ENCODE measurements at places on chromosomes 3 and 15. TPM values are rescaled to one million over a fixed set of nuclear protein-coding genes. Genes with fewer than 3 reads are reported as not detected.

- H3K4me1 ChIP-seq, result no peaks in the 10 kb centered on the region
- H3K4me3 ChIP-seq, result no peak overlapping the region
- no peak overlapping the region for H3K27ac ChIP-seq
- H3K36me3 ChIP-seq, result no peaks in the 10 kb centered on the region
- H3K27me3 ChIP-seq, result no peaks in the 10 kb centered on the region
- DNase-seq, result no peak
Measured at GRCh38 chr15:31271224-31271635, 55.4 kb upstream of the KLF13 start.

The C3orf22 gene
- not detected for total RNA-seq

DNA sequence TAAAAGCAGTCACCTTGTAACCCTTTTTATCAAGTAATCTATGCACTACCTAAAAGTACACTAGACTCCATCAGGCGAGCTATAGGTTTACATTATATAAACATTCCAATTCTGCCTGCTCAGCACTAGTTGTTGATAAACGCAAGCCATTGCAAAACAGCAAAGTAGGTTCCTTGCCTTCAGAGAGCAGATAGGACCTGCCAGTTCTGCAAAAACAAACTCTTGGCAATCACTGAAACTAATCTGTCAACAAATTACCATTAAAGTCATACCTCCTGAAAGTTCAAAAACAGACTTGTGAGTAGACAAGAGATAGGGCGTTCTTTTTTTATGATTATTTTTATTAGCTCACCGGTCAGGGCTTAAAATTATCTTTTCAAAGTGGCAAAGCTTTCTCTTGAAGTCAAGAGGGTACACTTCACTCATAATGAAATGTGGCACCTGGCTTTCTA is 392.5 kb downstream of the FOXP1 start:
- H3K27me3 ChIP-seq, result no peaks in the 10 kb centered on the region
- no peak for DNase-seq
- peaks cover 2% of the 10 kb centered on the region for H3K4me1 ChIP-seq
- 0 out of 2 replicates have a peak, but pooled peaks cover 4% of the 10 kb centered on the region for H3K36me3 ChIP-seq
- no peak overlapping the region for H3K27ac ChIP-seq

The GPR176 gene
- total RNA-seq, result 132 TPM

DNA sequence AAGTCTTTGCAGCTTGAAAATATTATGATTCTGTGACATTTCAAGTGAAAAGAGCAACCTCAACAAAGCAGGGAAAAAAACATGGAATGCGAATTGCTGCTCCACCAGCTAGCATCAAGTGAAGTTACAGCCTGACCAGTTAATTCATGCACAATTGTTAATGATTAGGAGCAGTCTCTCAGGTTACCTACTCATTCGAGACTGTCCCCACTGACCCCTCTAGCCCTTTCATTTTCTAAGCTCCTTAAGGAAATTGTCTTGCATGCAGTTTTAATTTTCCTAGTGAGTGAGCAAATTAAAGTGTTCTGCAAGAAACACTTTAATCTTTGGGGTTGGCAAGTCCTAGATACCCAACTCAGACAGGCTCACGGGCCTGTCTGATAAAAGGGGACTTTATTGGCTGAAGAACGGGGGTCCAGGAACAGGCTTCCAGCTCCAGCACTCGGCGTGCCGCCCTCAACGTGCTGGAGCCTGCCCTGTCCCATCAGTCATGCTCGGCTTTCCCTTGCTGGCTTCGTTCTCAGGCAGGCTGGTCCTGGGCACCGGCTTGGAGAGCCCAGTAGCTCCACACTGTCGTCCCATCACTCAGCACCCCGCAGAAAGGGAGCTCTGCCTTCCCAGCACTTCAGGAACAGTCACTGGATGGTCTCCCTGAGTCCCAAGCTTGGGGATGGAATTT is 18.3 kb downstream of the PODXL2 start:
- H3K4me1 ChIP-seq, result peaks cover 2% of the 10 kb centered on the region
- H3K27ac ChIP-seq, result no peak overlapping the region
- no peak for DNase-seq
- H3K4me3 ChIP-seq, result no peak overlapping the region
- H3K27me3 ChIP-seq, result no peaks in the 10 kb centered on the region
- peaks cover 6% of the 10 kb centered on the region for H3K36me3 ChIP-seq

DNA sequence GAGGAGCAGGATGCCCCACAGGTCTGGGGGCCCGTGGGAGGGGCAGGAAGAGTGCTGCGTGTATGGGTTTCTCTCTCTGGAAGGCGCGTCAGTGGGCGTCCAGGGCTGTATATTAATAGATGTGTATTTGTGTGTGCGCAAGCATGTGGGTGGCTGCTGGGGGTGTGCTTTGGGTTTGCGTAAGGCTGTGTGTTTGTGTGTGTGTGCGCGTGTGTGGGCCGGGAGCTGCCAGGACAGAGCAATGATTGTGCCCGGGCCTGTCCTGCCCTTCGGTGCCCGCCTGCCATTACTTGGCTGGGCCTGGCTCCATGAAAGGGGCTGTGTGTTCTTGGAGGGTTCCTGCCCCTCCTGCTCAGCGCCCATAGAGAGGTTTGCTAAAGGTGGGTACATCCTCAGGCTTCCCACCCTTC is 16.3 kb downstream of the CSPG4 start:
- DNase-seq, result no peak
- no peak overlapping the region for H3K4me3 ChIP-seq
- H3K27ac ChIP-seq, result no peak overlapping the region
- no peaks in the 10 kb centered on the region for H3K27me3 ChIP-seq
- peaks cover 7% of the 10 kb centered on the region for H3K4me1 ChIP-seq

GRCh38 chr15:93523481-93523880 is 434.5 kb upstream of the RGMA start:
- DNase-seq, result no peak
- no peaks in the 10 kb centered on the region for H3K36me3 ChIP-seq
- H3K27ac ChIP-seq, result no peak overlapping the region
- peaks cover 2% of the 10 kb centered on the region for H3K4me1 ChIP-seq

DNA sequence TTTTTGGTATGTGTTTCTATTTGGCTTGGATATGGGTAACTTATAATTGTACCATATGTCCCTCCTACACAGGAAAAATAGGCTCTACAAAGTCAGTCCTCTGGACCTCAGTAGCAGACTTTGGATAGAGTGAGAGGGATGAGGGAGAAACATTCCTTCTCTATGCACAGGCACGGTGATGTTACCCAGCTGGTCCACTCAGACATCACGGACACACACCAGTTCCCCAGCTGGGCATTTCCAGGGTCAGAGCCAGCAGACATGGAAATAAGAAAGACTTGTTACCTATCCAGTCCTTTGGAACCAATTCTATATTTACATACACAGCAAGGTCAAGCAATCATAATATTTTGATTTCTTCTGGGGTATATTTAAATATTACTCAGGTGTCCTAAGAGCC is 433.1 kb upstream of the KCNMB2 start:
- H3K27me3 ChIP-seq, result no peaks in the 10 kb centered on the region
- no peaks in the 10 kb centered on the region for H3K4me1 ChIP-seq
- H3K27ac ChIP-seq, result no peak overlapping the region
- no peaks in the 10 kb centered on the region for H3K36me3 ChIP-seq

DNA sequence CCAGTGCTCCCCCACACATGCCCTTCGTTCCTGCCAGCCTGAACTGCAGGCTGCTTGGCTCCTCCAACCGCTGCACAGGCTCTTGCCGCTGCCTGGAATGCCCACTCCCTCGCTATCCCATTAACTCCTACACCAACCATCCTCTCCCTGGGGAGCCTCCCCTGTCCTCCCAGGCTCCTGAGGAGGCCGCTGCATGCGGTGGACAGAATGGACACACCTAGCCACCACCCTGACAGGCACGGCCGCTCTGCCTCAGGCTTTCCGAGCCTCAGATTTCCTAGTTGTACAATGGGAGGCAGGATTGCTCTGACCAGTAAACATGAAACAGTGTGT is 2.3 kb downstream of the PLXNB1 start:
- peaks cover 41% of the 10 kb centered on the region for H3K36me3 ChIP-seq
- no peaks in the 10 kb centered on the region for H3K27me3 ChIP-seq
- H3K27ac ChIP-seq, result no peak overlapping the region
- peak overlapping the region; percentile 89 for H3K4me3 ChIP-seq

The MUC20 gene
- 0.33 TPM for total RNA-seq

DNA sequence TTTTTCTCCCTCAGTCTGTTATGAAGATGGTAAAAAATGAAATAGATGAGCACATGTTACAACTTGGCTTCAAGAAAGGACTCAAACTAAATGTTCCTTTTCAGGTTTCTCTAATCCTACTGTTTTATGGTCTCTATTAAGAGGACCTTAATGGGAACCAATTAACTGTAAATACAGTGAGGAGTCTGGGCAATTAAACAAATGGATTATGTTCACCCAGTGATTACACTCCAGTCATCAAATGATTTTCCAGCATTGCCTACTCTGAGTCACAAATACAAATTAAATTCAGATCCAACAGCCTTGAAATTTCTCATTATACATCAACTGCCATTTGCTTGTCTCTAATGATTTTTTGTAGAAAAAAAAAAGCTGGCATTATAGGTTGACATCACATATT is 129.2 kb downstream of the NEK10 start:
- H3K4me1 ChIP-seq, result no peaks in the 10 kb centered on the region
- H3K27me3 ChIP-seq, result no peaks in the 10 kb centered on the region
- peaks cover 41% of the 10 kb centered on the region for H3K36me3 ChIP-seq
- no peak for DNase-seq

All from H9 (cell line).